Hematopoietic multipotent progenitor cell treated with erythropoietin and hydrocortisone succinate and interleukin-3 and kit ligand, for 4 days (in vitro differentiated cells): ENCODE measurements at places on chromosomes 16 and 17.

DNA sequence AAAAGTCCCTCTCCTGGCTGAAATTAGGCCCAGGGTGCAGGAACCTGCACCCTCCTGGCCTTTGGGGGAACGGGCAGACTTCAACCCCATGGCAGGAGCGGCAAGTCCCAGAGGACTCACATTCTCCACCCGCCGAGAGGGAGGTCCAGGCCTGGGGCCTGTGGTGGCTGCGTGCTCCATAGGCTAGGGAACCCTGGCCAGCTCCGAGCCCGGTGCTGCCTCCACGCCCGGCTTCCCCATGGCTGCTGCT, 130 bp downstream of the CCDC78 start:
- no peak for DNase-seq

- DNase-seq = no peak
Measured at GRCh38 chr17:37117373-37118142, 168.8 kb downstream of the AATF start.

DNA sequence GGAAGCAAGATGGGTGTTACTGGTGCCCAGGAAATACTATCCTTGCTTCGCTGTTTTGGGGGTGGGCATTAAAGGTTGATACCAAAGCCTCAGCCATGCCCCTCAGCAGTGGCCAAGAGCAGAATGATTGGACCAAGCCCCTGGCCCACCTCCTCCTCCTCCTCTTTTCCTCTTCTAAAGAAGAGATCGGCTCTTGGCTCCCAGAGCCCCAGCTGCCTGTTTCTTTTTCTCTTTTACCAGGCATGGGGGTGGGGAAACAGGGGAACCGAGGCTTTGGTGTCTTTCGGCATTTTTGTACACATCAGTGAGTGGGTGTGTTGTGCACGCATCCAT, 5.8 kb downstream of the THRA start:
- DNase-seq = no peak

DNA sequence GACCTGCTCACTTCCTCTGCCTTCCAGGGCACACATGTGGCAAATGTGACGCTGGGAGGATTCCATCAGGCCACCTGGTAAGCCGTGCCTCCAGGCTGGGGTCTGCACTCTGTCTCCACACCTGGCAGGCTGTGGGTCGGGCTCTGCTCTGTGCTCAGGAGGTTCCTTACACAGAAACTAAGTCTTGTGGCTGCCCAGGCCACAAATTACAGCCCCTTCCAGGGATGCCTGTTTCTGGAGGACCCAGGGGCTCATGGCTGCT, 58.2 kb downstream of the RMI2 start:
- no peak for DNase-seq

- DNase-seq = no peak
Measured at GRCh38 chr16:2737238-2737605, 15.2 kb upstream of the SRRM2 start.

DNA sequence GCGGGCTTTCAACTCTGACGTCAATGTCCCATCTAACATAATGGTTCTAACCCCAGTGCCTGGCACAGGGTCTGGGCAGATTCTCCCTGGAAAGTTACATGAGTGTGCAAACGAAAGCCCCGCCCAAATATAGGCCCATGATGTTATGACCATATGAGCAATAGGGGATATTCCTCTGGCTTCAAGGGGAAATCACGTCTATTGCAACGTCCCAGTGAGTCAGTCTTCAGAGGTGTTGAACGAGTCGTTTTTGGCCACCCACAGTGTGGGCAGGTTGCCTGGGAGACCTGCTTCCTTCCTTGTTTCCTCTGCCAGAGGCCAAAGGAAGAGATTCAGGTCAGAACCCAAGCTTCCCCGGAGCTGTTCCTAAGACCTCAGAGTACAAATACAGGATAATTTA, 30.3 kb downstream of the PIK3R5 start:
- peak; percentile 49 for DNase-seq
